Spinal cord (tissue), 10 donors: ENCODE measurements at places on chromosomes 7 and 10. TPM values are rescaled to one million over a fixed set of nuclear protein-coding genes. Genes with fewer than 3 reads are reported as not detected.

Gene CCZ1B
- 85.2 TPM for total RNA-seq

Gene GCK
- 5.1 TPM for total RNA-seq

Gene AKR1D1
- total RNA-seq = not detected

Gene PIK3CG
- total RNA-seq = 6.4 TPM

Gene AOAH
- 5.3 TPM for total RNA-seq

Gene CNPY1
- total RNA-seq = 0.66 TPM

Gene PRTFDC1
- total RNA-seq = 32.0 TPM

Gene SLC18A2
- total RNA-seq = 5.8 TPM

Gene FIS1
- 115 TPM for total RNA-seq

Gene NPTX2
- total RNA-seq = 9.8 TPM

Gene GPR141
- total RNA-seq = 0.22 TPM

Gene GNAT3
- not detected for total RNA-seq

Gene ZKSCAN1
- total RNA-seq = 60.3 TPM

Gene CALML5
- not detected for total RNA-seq

Gene CPA4
- 1.5 TPM for total RNA-seq

Gene TMEM176A
- total RNA-seq = 14.7 TPM

Gene EPO
- total RNA-seq = not detected

Gene FAM237B
- not detected for total RNA-seq

Gene FAM20C
- 17.1 TPM for total RNA-seq

Gene CELF2
- 46.2 TPM for total RNA-seq

Gene CYP3A7
- not detected for total RNA-seq

Gene CCL24
- total RNA-seq = not detected

Gene LRRC17
- total RNA-seq = 110 TPM

Gene FAM25A
- total RNA-seq = not detected

Gene ANKRD2
- total RNA-seq = 0.44 TPM

Gene BBIP1
- 56.4 TPM for total RNA-seq

Gene HPS6
- total RNA-seq = 18.3 TPM

Gene PCDH15
- 46.8 TPM for total RNA-seq

Gene TMEM26
- 2.9 TPM for total RNA-seq

Gene LRRD1
- 0.39 TPM for total RNA-seq

Gene RET
- total RNA-seq = 49.9 TPM

Gene AKR1C8
- total RNA-seq = 0.20 TPM

Gene OPN1SW
- 0.28 TPM for total RNA-seq

Gene HACD1
- total RNA-seq = 14.0 TPM

Gene VPS37D
- 8.9 TPM for total RNA-seq

Gene PSMG3
- total RNA-seq = 16.3 TPM

Gene OR2A42
- total RNA-seq = 0.10 TPM

Gene CHRM2
- total RNA-seq = 29.1 TPM

Gene SYT15B
- total RNA-seq = 2.7 TPM

Gene RNF32
- 2.2 TPM for total RNA-seq

Gene RAPGEF5
- total RNA-seq = 121 TPM

Gene MAGI2
- total RNA-seq = 61.3 TPM

Gene CAV2
- 30.7 TPM for total RNA-seq

Gene ABLIM1
- total RNA-seq = 72.1 TPM
